ENCODE measurements at places on chromosomes 16 and 17. TPM values are rescaled to one million over a fixed set of nuclear protein-coding genes. Genes with fewer than 3 reads are reported as not detected.

The MSRB1 gene
- total RNA-seq: 11.5 TPM

The WNT9B gene
- not detected for total RNA-seq

The PIK3R6 gene
- total RNA-seq: 0.38 TPM

The PLLP gene
- under 0.01 TPM for total RNA-seq

The XYLT1 gene
- total RNA-seq: 9.4 TPM

The CACNG5 gene
- total RNA-seq: not detected

The ITGAX gene
- under 0.01 TPM for total RNA-seq

The C1QTNF1 gene
- 158 TPM for total RNA-seq

The TPSD1 gene
- not detected for total RNA-seq

The IGSF6 gene
- total RNA-seq: not detected

The TBC1D3C gene
- not detected for total RNA-seq

The SCGB1C2 gene
- total RNA-seq: not detected

The SHCBP1 gene
- 5.6 TPM for total RNA-seq

The CLEC19A gene
- total RNA-seq: not detected

The GNAO1 gene
- total RNA-seq: under 0.01 TPM

The OTOP3 gene
- not detected for total RNA-seq

The RAP1GAP2 gene
- total RNA-seq: 0.28 TPM

All from regular cardiac myocyte (primary cell).